Psoas muscle (tissue), 8 donors: ENCODE measurements at places on chromosomes 5 and 9. TPM values are rescaled to one million over a fixed set of nuclear protein-coding genes. Genes with fewer than 3 reads are reported as not detected.
A peak's percentile ranks its signal among the peaks of the same experiment; 100 is the strongest.

OR1Q1 gene
- total RNA-seq, result not detected

ENC1 gene
- 28.3 TPM for total RNA-seq

GRCh38 chr5:157956271-157956885 is 97.4 kb upstream of the CLINT1 start:
- H3K27ac ChIP-seq, result no peak overlapping the region
- DNase-seq, result no peak
- no peaks in the 10 kb centered on the region for H3K36me3 ChIP-seq
- H3K4me1 ChIP-seq, result no peaks in the 10 kb centered on the region
- H3K4me3 ChIP-seq, result no peak overlapping the region

CATSPER3 gene
- total RNA-seq, result 1.4 TPM

- no peaks in the 10 kb centered on the region for H3K27me3 ChIP-seq
- no peak overlapping the region for H3K4me3 ChIP-seq
Measured at GRCh38 chr5:56302027-56302426, 68.9 kb upstream of the ANKRD55 start.

FAM151B gene
- 1.4 TPM for total RNA-seq

TSSK1B gene
- total RNA-seq, result not detected

DNA sequence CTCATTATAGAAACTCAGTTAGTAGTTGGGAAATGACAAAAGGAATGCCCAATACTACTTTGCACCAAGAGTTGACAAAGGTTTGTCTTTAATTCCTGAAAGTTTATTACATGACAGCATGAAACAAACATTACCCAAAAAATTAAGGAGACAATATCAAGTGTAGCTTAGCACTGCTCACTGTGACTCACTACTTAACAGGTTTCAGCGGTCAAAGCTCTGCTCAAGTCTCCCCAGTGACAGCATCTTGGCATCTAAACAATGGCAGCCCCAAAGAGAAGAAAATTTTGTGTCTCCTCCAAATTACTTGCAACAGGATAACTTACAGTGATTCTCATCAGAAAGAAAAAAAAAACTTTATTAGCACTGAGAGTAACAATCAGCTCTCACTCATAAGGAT is 1030.2 kb downstream of the EFNA5 start:
- H3K4me3 ChIP-seq, result no peak overlapping the region
- H3K4me1 ChIP-seq, result no peaks in the 10 kb centered on the region
- no peaks in the 10 kb centered on the region for H3K36me3 ChIP-seq
- no peak for DNase-seq

MCTP1 gene
- 3.0 TPM for total RNA-seq

DNA sequence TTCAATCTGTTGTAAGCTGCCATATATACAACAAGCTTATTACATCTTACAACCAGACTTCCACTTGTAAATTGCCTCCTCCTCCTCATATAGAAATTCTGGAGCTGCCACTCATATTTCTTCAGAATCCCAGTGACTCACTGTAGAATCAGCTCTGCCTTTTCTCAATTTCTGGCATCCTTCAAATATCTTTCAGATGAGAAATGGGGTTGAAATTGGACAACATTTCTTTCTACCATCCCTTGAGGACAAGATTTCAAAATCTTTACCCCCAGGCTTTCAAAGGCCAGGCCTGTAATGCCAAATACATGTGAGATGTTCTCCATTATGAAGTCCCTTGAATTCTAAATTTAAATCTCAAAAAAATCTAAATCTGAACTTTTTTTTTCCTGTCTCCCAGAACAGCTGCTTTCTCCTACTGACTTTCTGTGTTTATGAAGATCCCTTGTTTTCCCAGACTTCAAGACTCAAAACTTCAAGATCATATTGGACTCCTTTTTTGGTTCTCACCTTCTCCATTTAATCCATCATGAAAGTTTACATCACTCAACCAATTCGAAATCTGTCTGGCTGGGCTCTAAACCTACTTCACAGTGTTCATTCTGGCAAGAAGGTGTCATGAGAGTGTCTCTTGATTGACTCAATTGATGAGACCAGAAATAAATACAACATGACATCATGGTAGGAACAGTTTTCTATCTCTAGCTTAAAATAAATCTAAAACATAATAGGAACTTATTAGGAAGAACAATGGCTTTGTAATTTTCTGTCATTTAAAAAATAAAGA is 109.8 kb downstream of the HMHB1 start:
- peak overlapping the region; percentile 25 for H3K27ac ChIP-seq
- H3K4me3 ChIP-seq, result no peak overlapping the region
- H3K4me1 ChIP-seq, result peaks cover 7% of the 10 kb centered on the region
- DNase-seq, result no peak

C9orf153 gene
- 0.51 TPM for total RNA-seq

- no peak for DNase-seq
- no peaks in the 10 kb centered on the region for H3K4me1 ChIP-seq
- H3K27me3 ChIP-seq, result no peaks in the 10 kb centered on the region
- H3K4me3 ChIP-seq, result no peak overlapping the region
- no peak overlapping the region for H3K27ac ChIP-seq
Measured at GRCh38 chr9:112540800-112541199, 54.2 kb downstream of the KIAA1958 start.

DNA sequence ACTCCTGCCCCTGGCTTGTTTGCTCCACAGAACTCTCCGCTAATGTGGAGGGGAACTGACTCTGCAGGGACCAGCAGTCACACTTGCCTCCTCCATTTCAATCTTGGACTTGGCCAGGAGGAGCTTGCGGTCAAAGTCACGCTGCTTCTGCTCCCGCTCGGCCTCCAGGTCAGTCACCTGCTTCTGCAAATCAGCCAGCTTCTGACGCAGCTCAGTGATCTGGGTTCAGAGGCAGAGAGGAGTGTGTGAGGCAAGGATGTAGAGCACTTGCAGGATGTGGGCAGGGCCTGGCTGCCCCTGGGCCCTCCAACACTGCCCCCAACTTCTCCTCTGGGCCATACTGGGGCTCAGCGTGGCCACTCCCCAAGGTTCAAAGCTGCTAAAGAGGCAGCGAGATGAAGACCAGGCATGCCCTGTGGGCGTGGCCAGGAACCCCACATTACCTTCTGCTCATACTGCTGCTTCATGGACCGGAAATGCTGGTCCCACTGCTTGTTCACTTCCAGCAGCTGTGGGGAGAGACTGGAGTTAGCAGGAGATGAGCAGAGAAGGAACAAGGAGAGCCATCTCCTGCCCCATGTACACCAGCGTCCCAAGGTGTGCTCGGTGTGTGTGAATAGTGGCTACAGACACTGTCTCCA is 22.2 kb downstream of the GPX3 start:
- H3K27me3 ChIP-seq, result no peaks in the 10 kb centered on the region
- peaks cover 47% of the 10 kb centered on the region for H3K4me1 ChIP-seq
- DNase-seq, result peak; percentile 72
- H3K4me3 ChIP-seq, result no peak overlapping the region
- peaks cover 3% of the 10 kb centered on the region for H3K36me3 ChIP-seq
- peak overlapping the region; percentile 84 for H3K27ac ChIP-seq

HAPLN1 gene
- not detected for total RNA-seq

TMEM203 gene
- 31.2 TPM for total RNA-seq

DNA sequence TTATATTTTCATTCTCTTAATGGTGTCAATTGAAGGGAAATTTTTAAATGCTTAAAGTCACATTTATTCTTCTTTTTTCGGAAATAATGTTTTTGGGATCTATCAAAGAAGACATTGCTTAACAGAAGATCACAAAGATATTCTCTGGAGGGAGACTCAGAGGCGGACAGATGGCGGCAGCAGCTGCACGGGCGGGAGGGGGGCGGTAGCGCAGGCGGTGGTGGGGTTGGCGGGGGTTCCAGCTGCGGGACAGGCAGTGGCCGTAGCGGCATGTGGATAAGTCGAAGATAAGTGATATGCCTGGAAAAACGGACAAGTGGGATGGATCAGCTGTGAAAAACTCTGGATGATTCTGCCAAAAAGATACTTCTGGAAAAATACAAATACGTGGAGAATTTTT is 31.6 kb upstream of the ZDHHC11B start:
- H3K27ac ChIP-seq, result no peak overlapping the region
- no peaks in the 10 kb centered on the region for H3K4me1 ChIP-seq
- H3K36me3 ChIP-seq, result no peaks in the 10 kb centered on the region
- DNase-seq, result no peak
- no peak overlapping the region for H3K4me3 ChIP-seq

DNA sequence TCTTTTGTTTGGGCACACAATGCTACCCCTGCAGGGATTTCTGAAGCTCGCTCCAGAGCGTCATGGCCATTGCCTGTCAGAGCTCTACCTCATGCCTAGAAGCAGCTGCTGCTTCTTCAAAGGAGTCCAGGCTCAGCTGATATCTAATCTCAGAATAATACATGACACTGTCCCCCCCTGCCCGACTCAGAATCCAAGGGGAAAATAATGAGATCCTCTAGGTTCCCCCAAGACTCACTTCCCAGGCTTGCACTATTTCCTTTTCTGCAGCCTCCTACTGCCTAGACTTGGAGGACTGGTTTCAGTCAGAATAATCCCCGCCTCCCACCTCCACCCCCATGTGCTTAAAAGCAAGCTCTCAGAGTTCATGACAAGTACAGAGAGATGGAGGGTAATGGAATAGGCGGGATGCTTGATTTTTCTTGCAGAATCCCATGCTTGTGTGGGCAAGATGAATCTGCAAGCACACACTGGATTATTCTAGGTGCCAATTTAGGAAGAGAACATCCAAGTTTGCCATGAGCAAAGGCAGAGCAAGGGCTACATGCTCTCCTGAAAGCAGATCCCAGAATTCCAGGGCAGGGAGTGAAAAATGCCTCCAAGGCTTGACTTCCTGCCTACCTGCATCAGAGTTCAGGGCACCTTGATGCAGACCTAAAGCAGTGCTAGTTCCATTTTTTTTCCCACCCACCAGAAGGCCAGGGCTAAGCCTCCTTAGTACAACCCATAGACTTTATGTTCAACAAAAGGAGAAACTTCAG is 97.4 kb upstream of the IFNK start:
- no peak for DNase-seq
- no peak overlapping the region for H3K27ac ChIP-seq
- no peak overlapping the region for H3K4me3 ChIP-seq
- H3K27me3 ChIP-seq, result no peaks in the 10 kb centered on the region
- no peaks in the 10 kb centered on the region for H3K36me3 ChIP-seq

GCNT4 gene
- 2.5 TPM for total RNA-seq

ELOVL7 gene
- 0.79 TPM for total RNA-seq

DNA sequence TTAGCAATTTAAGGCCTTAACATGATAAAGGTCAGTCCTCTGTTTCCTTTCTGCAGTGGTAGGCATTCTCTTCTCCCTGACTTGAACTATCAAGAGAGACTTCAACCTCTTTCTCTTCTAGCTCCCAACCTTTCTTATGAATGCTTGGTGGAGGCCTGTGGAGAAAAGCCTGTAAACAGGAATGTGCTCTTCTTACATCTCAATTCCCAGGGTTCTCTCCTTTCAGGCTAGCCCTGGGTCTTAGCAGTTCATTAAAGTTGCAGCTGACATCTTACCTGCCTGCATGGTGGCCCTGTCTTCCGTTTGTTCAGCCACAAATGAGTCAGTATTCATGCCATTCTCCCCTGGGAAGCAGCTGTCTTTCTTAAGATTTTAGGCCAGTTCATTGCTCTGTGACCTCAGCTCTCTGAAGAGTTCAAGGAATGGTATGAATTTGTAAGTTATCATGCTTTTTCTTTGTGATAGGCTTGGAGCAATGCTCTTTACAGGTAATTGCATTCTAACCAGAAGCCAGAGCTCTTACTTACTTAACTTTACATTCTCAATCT is 77.8 kb downstream of the ADCY2 start:
- DNase-seq, result no peak
- H3K27ac ChIP-seq, result no peak overlapping the region
- no peak overlapping the region for H3K4me3 ChIP-seq

DNA sequence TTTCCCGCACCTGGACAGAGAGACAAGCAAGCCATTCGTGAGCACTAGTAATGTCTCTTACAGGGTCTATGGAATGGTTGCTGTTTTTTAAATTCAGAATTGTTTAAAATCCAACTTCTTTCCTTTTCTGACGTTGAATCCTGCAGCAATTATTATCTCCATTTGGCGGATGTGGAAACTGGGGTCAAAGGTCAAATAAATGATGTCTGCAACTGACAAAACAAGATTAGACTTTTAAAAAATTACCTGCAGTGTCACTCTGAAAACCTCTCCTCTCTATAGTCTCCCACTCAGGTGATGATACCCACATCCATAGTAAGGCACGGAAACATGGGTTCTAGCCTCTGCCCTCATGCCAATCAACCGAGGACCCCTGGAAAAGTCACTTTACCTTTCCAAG is 142.7 kb upstream of the SMIM23 start:
- no peak overlapping the region for H3K27ac ChIP-seq
- DNase-seq, result no peak
- no peaks in the 10 kb centered on the region for H3K27me3 ChIP-seq
- no peak overlapping the region for H3K4me3 ChIP-seq

- H3K4me3 ChIP-seq, result no peak overlapping the region
- H3K36me3 ChIP-seq, result no peaks in the 10 kb centered on the region
- H3K4me1 ChIP-seq, result no peaks in the 10 kb centered on the region
- DNase-seq, result no peak
- H3K27me3 ChIP-seq, result peaks cover 11% of the 10 kb centered on the region
Measured at GRCh38 chr5:73256012-73256411, 83.0 kb downstream of the TMEM174 start.

GRCh38 chr9:132506977-132507669 is 75.3 kb upstream of the BARHL1 start:
- H3K27ac ChIP-seq, result no peak overlapping the region
- no peaks in the 10 kb centered on the region for H3K36me3 ChIP-seq
- no peak overlapping the region for H3K4me3 ChIP-seq
- no peaks in the 10 kb centered on the region for H3K4me1 ChIP-seq
- no peak for DNase-seq
- peaks cover 3% of the 10 kb centered on the region for H3K27me3 ChIP-seq

DNA sequence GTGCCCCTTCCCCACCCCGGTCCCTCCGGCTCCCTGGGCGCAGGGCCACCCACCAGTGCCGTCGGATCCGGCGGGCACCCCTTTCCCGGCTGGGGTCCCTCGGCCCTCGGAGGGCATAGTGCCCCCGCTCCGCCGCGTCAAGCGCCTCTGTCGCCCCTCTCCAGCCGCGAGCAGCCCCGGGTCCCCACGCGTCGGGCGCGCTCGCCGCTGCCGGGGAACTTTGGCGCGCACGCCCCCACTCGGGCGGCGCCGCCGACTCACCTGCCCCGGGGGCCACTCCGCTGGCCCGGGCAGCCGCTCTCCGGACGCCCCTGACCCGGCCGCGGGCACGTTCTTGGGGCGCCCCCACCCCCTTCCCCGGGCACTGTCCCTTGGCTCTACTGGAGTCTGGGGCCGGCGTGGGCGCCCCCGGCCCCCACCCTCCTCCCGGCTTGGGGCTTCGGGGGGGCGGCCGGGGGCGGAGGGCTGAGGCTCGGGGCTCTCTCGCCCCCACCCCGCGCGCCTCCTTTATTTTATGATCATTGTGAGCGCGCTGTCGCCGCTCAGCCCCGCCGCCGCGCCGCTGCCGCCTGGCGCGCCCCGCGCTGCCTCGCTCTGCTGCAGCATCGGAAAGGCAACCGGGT is 1.1 kb upstream of the FAM78A start:
- peaks cover 41% of the 10 kb centered on the region for H3K4me1 ChIP-seq
- H3K4me3 ChIP-seq, result peak overlapping the region; percentile 70
- no peaks in the 10 kb centered on the region for H3K36me3 ChIP-seq
- H3K27me3 ChIP-seq, result no peaks in the 10 kb centered on the region
- peak overlapping the region; percentile 98 for H3K27ac ChIP-seq
- DNase-seq, result no peak
